ENCODE measurements at places on chromosomes 2 and 18.

- no peak for ATAC-seq
Observed at GRCh38 chr2:138439733-138440132, 61.8 kb upstream of the SPOPL start.

- ATAC-seq = no peak
Observed at GRCh38 chr2:60109744-60110143, 443.7 kb downstream of the BCL11A start.

GRCh38 chr2:228665232-228665631 is 483.7 kb upstream of the SPHKAP start:
- no peak for ATAC-seq

GRCh38 chr18:48805826-48806535 is 144.8 kb downstream of the SMAD7 start:
- no peak for ATAC-seq

- no peak for ATAC-seq
Observed at GRCh38 chr2:100066246-100066645, 76.1 kb downstream of the AFF3 start.

GRCh38 chr2:39379643-39380524 is 57.2 kb downstream of the MAP4K3 start:
- peak; percentile 55 for ATAC-seq

- no peak for ATAC-seq
Observed at GRCh38 chr18:34491719-34492118, 218.4 kb upstream of the DTNA start.
